Ascending aorta (tissue), 2 donors: ENCODE measurements at places on chromosomes 16 and 17. TPM values are rescaled to one million over a fixed set of nuclear protein-coding genes. Genes with fewer than 3 reads are reported as not detected.

DNA sequence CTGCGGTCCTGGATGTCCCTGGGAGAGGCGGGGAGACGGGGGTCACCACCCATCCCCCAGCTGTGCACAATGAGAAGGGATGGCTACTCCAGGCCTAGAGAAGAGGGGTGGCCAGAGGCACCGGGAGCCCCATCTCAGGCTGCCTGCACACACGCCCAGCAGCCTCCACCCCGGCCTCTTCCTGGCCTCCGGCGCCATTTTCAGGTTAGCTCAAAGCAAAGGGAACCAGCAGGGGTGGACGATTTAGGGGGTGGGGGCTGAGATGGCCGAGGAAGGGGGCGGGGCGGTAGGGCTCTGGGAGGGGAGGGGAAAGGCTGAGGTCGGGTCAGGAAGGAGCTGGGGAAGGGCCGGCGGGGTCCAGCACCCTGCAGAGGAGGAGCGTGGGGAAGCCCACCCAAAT, 42.8 kb downstream of the SRCIN1 start:
- no peak for DNase-seq
- H3K27ac ChIP-seq: no peak overlapping the region
- H3K27me3 ChIP-seq: peaks cover 54% of the 10 kb centered on the region
- no peaks in the 10 kb centered on the region for H3K36me3 ChIP-seq

- H3K36me3 ChIP-seq: no peaks in the 10 kb centered on the region
- H3K27me3 ChIP-seq: no peaks in the 10 kb centered on the region
- no peak for DNase-seq
- peak overlapping the region; percentile 59 for H3K27ac ChIP-seq
- peaks cover 10% of the 10 kb centered on the region for H3K4me1 ChIP-seq
Observed at GRCh38 chr16:77834635-77835540, 46.5 kb downstream of the VAT1L start.

GRCh38 chr17:61221597-61222471, 177.8 kb upstream of the TBX2 start:
- H3K4me1 ChIP-seq: peaks cover 9% of the 10 kb centered on the region
- H3K4me3 ChIP-seq: no peak overlapping the region
- no peak for DNase-seq
- H3K36me3 ChIP-seq: no peaks in the 10 kb centered on the region
- no peaks in the 10 kb centered on the region for H3K27me3 ChIP-seq

DNA sequence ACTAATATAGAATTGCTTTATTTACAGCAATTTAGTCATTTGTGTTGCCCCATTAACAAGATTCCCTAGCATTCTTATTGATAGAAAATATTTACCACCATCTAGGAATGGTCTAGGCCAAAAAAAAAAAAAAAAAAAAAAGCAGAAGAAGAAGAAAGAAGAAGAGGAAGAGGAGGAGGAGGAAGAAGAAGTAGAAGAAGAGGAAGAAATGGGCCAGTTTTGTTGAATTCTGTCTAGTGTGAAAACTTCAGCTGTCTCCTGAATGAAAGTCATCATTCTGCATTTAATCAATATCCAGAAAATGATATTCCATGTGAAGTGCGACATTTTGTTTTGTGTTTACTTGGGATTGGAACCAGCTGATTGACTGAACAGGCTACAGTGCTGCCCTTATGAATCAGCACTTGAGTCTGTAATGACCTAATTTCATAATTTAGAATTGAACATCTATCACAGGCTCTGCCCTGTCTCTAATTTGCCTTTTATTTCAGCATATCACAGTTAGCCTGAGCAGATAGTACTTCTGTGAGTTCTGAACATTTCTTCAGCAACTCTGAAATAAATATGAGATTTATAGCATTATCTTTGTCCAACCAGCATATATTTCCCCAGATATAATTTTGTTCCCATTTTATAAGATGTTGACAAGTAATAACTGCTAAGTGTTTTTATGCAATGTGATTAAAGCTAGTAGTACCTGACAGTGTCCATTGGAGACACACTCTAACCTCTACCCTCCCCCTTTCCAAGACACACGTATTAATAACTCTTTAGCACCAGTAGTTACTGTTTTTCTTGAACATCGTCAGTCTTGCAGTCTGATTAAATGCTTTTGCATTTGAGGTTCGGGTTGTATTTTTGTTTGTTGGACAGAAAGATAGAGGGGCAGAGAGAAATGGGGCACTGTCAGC, 5.9 kb downstream of the ANKFN1 start:
- H3K27ac ChIP-seq: no peak overlapping the region
- H3K4me3 ChIP-seq: no peak overlapping the region
- no peak for DNase-seq
- H3K27me3 ChIP-seq: no peaks in the 10 kb centered on the region
- no peaks in the 10 kb centered on the region for H3K36me3 ChIP-seq

GRCh38 chr17:29090108-29090507, 47.2 kb downstream of the PIPOX start:
- H3K36me3 ChIP-seq: peaks cover 97% of the 10 kb centered on the region
- H3K27me3 ChIP-seq: no peaks in the 10 kb centered on the region
- no peaks in the 10 kb centered on the region for H3K4me1 ChIP-seq
- H3K4me3 ChIP-seq: no peak overlapping the region
- DNase-seq: no peak

DNA sequence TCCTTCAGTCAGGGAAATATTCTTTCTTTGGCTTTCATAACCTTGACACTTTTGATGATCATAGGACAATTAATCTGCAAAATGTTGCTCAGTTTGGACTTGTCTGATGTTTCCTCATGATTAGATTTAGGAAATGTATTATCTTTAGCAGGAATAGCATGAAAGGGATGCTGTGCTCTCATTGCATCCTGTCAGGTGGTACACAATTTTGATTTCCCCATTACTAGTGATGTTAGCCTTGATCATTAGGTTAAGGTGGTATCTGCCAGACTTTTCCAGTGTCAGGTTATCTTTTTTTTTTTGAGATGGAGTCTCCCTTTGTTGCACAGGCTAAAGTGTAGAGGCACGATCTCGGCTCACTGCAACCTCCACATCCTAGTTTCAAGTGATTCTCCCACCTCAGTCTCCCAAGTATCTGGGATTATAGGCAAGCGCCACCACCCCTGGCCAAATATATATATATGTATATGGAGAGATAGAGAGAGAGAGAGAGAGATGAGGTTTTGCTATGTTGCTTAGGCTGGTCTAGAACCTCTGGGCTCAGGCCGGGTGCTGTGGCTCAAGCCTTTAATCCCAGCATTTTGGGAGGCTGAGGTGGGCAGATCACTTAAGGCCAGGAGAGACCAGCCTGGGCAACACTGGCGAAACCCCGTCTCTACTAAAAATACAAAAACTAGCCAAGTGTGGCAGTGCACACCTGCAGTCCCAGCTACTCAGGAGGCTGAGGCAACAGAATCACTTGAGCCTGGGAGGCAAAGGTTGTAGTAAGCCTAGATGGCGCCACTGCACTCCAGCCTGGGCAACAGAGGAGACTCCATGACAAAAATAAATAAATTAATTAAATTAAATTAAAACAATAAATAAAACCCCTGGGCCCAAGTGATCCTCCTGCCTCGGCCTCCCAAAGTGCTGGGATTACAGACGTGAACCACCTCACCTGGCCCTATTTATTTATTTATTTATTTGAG, 15.8 kb upstream of the CAVIN1 start:
- H3K36me3 ChIP-seq: no peaks in the 10 kb centered on the region
- no peaks in the 10 kb centered on the region for H3K27me3 ChIP-seq
- no peaks in the 10 kb centered on the region for H3K4me1 ChIP-seq
- H3K27ac ChIP-seq: no peak overlapping the region
- DNase-seq: no peak

DNA sequence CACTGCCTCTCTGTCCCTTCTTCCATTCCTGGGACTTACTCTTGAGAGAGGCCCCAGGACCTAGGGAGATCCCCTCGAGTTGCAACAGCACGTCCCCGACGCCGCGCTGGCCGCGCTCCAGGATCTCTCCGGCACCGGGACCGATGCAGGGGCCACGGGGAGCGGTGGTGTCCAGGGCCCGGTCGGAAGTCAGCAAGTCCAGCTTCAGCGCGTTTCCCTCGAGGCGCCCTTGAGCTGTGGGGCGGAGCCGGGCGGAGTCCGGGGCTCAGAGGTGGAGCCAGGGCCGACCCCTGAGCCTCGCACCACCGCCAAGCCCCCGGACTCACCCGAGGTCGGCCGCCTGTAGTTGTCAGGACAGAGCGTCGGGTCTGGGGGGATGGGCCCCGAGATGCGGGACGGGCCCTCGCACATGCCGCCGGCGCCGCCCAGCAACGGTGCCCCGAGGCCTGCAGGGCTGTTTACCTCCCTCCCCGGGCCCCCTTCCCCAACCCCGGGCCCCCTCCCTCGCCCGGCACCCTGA, 458 bp downstream of the ENKD1 start:
- no peaks in the 10 kb centered on the region for H3K36me3 ChIP-seq
- H3K4me3 ChIP-seq: peak overlapping the region; percentile 97
- peak overlapping the region; percentile 91 for H3K27ac ChIP-seq
- DNase-seq: no peak

DNA sequence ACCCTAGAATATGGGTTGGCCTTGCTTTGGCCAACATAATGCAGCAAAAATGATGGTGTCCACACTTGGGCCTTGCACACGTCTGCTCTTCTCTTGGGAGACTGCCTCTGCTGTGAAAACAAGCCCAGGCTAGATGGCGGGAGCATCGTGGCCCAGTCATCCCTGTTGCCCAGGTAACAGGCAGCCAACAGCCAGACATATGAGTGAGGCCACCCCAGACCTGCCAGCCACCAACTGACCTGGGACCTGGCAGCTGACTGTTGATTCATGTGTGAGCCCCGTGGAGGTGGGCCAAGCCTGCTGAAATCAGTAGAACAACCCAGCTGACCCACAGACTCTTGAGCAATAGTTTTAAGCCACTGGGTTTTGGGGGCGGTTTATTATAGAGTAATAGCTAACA, 39.4 kb upstream of the CDH3 start:
- no peaks in the 10 kb centered on the region for H3K4me1 ChIP-seq
- no peaks in the 10 kb centered on the region for H3K36me3 ChIP-seq
- H3K27me3 ChIP-seq: no peaks in the 10 kb centered on the region
- H3K27ac ChIP-seq: no peak overlapping the region

CD300LB gene
- total RNA-seq: not detected

GRCh38 chr16:10039220-10040096, 142.8 kb downstream of the GRIN2A start:
- no peak for DNase-seq
- H3K27ac ChIP-seq: no peak overlapping the region

DNA sequence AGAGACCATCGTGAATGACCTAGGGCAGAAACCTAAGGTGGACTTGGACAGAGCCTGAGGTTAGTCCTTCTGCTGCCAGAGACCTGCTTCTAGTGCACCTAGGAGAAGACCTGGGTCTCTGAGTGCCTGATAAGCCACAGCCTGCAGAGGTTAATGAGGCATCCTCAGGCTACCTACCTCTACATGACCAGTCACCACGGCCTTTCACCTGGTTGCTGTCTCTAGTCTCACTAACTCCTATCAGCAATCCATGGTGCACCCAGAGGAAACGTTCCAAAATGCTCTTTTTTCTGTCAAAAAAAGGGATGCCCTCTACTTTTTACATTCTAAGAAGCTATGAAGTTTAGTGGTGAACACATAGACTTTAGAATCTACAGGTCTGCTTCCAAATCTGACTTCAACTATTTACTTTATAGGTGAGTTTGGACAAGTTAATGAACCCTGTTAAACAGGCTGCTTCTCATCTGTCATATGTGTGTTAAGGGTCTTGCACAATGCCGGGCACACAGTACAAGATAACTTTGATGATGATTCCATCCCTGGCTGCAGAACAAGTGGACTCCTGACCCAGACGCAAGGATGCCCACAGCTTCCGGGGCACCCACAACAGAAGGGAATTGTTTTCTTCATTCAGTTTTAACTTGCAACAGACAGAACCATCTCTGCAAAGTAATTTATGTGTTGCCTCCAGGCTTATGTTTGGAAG, 469.9 kb upstream of the CDH5 start:
- DNase-seq: no peak
- no peak overlapping the region for H3K27ac ChIP-seq
- H3K36me3 ChIP-seq: no peaks in the 10 kb centered on the region
- no peak overlapping the region for H3K4me3 ChIP-seq

SLC22A31 gene
- total RNA-seq: not detected

PERCC1 gene
- not detected for total RNA-seq

CLEC10A gene
- 29.8 TPM for total RNA-seq

LRRC46 gene
- not detected for total RNA-seq

DNA sequence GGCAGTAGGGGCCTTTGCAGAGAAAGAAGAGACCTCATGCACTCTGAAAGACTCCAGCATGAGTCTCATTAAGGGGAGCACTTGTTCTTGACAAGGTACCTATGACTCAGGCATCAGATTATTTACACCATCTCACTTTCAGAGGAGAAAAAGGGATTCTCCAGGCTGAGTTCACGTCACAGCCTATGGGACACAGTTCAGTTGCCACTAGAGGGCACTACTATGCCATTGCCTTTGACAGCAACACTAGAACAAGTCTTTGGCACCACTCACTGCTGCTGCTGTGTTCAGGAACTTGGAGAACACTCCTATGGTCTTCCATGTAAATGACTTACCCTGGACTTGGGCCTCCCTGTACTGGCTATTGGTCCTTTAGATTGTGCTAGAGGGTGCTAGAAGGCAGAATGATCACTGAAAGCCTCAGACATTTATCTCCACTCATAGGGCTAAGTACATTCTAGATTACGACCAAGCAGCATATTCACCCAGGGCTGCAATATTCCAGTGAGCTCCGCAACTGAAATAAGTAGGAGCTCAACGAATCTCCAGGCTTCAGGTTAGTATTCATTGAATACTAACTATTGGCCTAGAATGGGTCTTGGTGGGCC, 225.1 kb upstream of the CA10 start:
- no peaks in the 10 kb centered on the region for H3K4me1 ChIP-seq
- H3K36me3 ChIP-seq: no peaks in the 10 kb centered on the region
- H3K27me3 ChIP-seq: no peaks in the 10 kb centered on the region

DNA sequence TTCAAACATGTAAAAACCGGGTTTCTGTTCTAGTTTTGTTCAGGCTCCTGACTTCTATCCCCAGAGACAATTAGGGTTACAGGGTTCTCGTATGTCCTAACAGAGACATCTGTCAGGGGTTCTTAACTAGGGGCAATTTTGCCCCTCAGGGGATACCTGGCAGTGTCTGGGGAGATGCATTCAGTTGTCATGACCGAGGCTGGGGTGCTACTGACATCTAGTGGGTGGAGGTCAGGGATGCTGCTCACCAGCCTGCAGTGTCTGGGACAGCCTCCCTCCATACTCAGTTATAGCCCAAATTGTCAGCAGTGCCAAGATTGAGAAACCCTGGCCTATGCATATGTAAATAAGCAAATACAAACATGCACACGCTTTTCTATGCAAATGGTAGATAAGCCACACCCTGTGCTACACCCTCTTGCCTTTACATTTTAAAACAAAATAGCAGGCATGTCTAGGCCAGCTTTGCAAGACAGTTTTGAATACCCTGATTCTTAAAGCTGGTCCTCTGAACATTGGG, 37.4 kb downstream of the CLEC16A start:
- DNase-seq: no peak
- no peaks in the 10 kb centered on the region for H3K4me1 ChIP-seq
- peaks cover 13% of the 10 kb centered on the region for H3K36me3 ChIP-seq
- H3K27me3 ChIP-seq: no peaks in the 10 kb centered on the region
